ENCODE measurements at places on chromosomes 12 and 14. TPM values are rescaled to one million over a fixed set of nuclear protein-coding genes. Genes with fewer than 3 reads are reported as not detected.

The TAS2R7 gene
- not detected for total RNA-seq

- H3K4me3 ChIP-seq, result no peak overlapping the region
- DNase-seq, result no peak
- H3K4me1 ChIP-seq, result no peaks in the 10 kb centered on the region
- H3K27me3 ChIP-seq, result no peaks in the 10 kb centered on the region
- H3K36me3 ChIP-seq, result no peaks in the 10 kb centered on the region
- no peak overlapping the region for H3K27ac ChIP-seq
Measured at GRCh38 chr14:27228053-27228452, 630.2 kb upstream of the NOVA1 start.

GRCh38 chr12:11821386-11822080 is 172.1 kb downstream of the ETV6 start:
- no peak for DNase-seq
- H3K27me3 ChIP-seq, result no peaks in the 10 kb centered on the region
- no peaks in the 10 kb centered on the region for H3K36me3 ChIP-seq
- peaks cover 24% of the 10 kb centered on the region for H3K4me1 ChIP-seq
- no peak overlapping the region for H3K4me3 ChIP-seq

The IL31 gene
- not detected for total RNA-seq

GRCh38 chr12:114403690-114404066 is 2.3 kb downstream of the TBX5 start:
- DNase-seq, result no peak
- no peak overlapping the region for H3K4me3 ChIP-seq
- peaks cover 7% of the 10 kb centered on the region for H3K27me3 ChIP-seq
- H3K36me3 ChIP-seq, result no peaks in the 10 kb centered on the region
- H3K27ac ChIP-seq, result no peak overlapping the region
- no peaks in the 10 kb centered on the region for H3K4me1 ChIP-seq

GRCh38 chr12:19131025-19131444 is 1.5 kb downstream of the PLEKHA5 start:
- peak; percentile 84 for DNase-seq
- H3K27me3 ChIP-seq, result no peaks in the 10 kb centered on the region
- H3K27ac ChIP-seq, result peak overlapping the region; percentile 15
- H3K36me3 ChIP-seq, result no peaks in the 10 kb centered on the region

The KLRC4 gene
- total RNA-seq, result not detected

DNA sequence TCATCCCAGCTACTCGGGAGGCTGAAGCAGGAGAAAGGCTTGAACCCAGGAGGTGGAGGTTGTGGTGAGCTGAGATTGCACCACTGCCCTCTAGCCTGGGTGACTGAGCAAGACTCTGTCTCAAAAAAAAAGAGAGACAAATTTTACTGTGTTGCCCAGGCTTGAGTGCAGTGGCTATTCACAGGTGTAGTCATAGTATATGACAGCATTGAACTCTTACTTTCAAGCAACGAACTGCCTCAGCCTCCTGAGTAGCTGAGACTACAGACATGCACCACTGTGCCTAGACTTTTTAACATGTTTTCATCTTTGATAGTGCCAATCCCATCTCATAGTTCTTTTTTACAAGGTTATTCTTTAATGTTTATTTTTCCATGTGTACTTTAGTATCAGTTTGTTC is 13.7 kb downstream of the ARID2 start:
- no peak overlapping the region for H3K27ac ChIP-seq
- H3K27me3 ChIP-seq, result no peaks in the 10 kb centered on the region
- no peaks in the 10 kb centered on the region for H3K4me1 ChIP-seq
- H3K4me3 ChIP-seq, result no peak overlapping the region

Data from osteoblast (primary cell).